ENCODE measurements at places on chromosomes 7 and 10.

- no peak for DNase-seq
These were observed 804 bp downstream of the TMEM106B start for GRCh38 chr7:12211711-12212485.

DNA sequence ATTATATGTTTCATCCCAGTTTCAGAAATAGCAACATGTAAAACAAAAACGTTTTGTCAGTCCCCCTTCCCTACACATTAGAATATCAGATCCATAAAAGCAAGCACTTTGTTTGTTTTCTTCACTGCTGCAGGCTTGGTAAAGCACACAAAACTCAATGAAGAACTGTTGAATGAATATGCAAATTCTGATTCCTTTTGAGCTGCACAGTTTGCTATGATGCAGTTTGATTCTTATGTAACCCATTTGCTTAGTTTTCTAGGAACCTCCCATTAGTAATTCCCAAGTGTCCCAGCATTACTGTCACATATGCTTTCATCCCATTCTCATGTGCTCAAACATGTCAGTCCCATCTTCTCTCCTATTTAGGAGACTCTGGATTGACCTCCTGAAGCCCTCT lies 26.1 kb upstream of the CHCHD3 start:
- no peak for DNase-seq

DNA sequence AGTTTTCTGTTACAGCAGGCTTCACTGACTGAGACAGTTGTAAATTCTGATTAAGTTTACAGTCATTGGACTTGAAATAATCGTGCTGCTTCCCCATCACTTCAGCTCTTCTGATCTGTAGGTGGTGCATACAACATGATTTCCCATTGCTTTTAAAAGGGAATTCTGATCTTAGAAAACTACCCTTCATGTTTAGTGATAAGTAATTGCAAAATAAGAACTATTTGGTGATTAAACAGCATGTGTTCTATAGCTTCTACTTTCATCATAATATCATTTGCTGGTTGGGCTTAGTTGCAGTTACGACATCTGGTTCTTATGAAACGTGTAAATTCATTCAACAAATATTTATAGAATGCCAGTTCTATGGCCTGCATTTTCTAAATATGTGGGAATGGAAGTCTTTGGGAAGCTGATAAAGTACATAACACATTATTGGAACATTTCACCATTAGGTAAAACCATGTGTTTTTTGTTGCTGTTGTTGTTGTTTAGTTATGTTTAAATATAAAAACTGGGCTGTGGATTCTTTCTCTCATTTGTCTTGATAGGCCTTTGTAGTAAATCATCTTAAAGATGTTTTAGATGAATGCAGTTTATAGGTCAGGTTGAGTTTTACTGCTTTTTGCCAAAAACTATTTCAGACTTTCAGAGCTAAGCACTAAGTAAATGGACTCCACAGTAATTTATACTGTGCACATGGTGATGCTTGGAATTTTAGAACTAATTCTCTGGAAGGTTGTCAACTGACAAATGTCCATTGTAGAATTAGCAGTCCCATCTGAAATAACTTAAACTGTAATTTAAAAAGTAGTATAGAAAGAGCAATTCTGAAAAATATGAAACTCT lies 13.1 kb downstream of the GNAI1 start:
- DNase-seq: no peak

DNA sequence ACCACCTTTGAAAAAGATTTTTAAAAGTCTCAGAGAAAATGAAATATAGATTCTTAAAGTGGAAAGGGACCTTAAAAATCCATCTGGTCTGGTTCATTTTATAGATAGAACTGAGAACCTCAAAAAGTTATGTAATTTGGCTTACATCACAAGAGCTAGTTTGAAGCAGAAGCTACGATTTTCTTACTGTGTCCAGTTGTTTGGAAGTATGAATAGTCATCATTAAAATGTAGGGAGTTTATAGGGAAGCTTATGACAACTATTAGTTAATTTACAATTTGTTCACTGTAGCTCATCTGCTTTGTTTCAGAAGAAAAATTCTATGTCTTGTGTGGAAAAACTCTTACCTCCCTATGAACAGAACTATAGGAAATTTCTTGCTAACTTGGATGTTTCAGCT lies 26.9 kb downstream of the ZEB1 start:
- DNase-seq: no peak

- no peak for DNase-seq
These were observed 14.1 kb upstream of the CXCL12 start for GRCh38 chr10:44398747-44399658.

- no peak for DNase-seq
These were observed 421 bp downstream of the SMURF1 start for GRCh38 chr7:99143521-99143852.

DNA sequence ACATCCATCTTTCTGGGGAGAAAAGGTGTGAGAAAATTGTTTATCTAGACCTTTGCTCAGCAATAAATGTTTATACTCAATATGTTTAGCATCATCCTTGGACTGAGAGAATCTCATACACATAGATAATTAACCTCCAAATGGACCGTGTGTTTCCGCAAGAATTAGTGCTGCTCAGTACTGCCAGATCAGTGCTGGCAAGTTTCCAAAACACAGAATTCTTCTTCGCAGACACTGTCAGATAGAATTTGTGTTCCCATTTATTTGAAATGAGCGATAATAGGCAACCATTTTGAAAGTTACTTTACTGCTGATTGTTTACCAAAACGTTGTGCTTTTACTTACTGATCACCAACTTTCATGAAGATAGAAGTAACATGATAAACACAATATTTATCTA lies 33.7 kb downstream of the STAMBPL1 start:
- DNase-seq: no peak

GRCh38 chr10:69497231-69497561 lies 45.9 kb downstream of the TSPAN15 start:
- no peak for DNase-seq

- no peak for DNase-seq
These were observed 61.8 kb downstream of the INHBA start for GRCh38 chr7:41641011-41641664.

DNA sequence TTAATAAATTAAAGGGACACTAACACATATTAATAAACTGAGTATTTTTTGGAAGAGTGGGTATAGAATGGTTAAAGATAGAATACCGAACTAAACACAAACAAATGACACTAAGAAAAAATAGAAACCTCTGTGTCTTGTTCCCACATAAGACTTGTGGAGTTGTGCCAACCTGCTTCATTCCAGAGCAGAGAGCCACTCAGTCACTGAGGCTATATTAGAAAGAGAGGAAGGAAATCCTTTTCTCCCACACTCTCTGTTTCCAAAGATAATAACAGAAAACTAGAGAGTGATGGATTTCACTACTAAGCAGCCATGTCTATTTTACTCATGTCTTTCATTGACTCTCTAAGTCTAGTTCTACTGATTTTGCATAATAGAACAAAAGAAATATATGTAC lies 26.0 kb downstream of the CTNNA3 start:
- no peak for DNase-seq
